ENCODE measurements at places on chromosomes 5 and 9. TPM values are rescaled to one million over a fixed set of nuclear protein-coding genes. Genes with fewer than 3 reads are reported as not detected.

GRCh38 chr9:134384811-134385479, 58.7 kb downstream of the RXRA start:
- H3K4me3 ChIP-seq, result no peak overlapping the region
- no peaks in the 10 kb centered on the region for H3K36me3 ChIP-seq
- H3K4me1 ChIP-seq, result peaks cover 3% of the 10 kb centered on the region
- H3K27ac ChIP-seq, result no peak overlapping the region

PCDHGB6 gene
- 2.6 TPM for total RNA-seq

DNA sequence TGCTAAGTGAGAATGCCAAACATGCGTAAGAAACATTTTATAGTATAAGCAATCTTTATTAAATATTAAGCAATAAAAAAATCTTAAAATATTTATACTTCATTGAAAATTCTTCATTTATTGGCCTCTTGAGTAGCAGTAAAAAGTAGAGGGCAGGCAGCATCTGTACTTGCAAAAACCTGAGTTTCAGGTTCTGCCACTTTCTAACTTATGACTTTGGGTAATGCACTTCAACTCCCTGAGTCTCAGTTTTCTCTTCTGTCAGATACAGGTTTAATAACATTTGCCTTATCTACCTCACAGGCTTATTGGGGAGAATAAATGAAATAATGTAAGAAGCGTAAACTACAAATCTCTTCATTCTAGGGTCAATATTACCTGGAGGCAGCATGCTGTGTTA, 19.8 kb upstream of the MCTP1 start:
- DNase-seq, result no peak
- H3K4me1 ChIP-seq, result 0 out of 2 replicates have a peak, but pooled peaks cover 2% of the 10 kb centered on the region
- no peak overlapping the region for H3K4me3 ChIP-seq
- H3K36me3 ChIP-seq, result no peaks in the 10 kb centered on the region
- H3K27me3 ChIP-seq, result no peaks in the 10 kb centered on the region
- no peak overlapping the region for H3K27ac ChIP-seq

LCN1 gene
- total RNA-seq, result not detected

DNA sequence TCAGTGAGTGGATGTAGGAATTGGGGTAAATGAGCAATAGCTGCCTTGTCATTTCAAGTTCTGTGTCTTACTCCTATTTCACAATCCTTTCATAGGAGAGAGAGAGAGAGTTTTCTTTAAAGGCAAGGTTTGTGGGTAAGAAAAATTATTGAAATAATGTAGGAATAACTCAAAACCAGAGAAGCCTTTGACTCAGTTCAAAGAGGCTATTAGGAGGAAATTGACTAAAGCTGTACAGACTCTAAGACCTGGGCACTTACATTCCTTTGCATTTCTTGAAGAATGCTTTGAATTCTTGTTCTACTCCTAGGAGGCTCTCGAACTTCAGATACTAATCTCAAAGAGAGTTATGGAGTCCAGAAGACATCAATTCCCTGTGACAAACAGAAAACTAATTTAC, 257.1 kb downstream of the FBXL7 start:
- no peaks in the 10 kb centered on the region for H3K36me3 ChIP-seq
- no peaks in the 10 kb centered on the region for H3K4me1 ChIP-seq
- H3K27ac ChIP-seq, result no peak overlapping the region
- DNase-seq, result no peak
- H3K27me3 ChIP-seq, result no peaks in the 10 kb centered on the region
- no peak overlapping the region for H3K4me3 ChIP-seq

OSMR gene
- 0.03 TPM for total RNA-seq

DNA sequence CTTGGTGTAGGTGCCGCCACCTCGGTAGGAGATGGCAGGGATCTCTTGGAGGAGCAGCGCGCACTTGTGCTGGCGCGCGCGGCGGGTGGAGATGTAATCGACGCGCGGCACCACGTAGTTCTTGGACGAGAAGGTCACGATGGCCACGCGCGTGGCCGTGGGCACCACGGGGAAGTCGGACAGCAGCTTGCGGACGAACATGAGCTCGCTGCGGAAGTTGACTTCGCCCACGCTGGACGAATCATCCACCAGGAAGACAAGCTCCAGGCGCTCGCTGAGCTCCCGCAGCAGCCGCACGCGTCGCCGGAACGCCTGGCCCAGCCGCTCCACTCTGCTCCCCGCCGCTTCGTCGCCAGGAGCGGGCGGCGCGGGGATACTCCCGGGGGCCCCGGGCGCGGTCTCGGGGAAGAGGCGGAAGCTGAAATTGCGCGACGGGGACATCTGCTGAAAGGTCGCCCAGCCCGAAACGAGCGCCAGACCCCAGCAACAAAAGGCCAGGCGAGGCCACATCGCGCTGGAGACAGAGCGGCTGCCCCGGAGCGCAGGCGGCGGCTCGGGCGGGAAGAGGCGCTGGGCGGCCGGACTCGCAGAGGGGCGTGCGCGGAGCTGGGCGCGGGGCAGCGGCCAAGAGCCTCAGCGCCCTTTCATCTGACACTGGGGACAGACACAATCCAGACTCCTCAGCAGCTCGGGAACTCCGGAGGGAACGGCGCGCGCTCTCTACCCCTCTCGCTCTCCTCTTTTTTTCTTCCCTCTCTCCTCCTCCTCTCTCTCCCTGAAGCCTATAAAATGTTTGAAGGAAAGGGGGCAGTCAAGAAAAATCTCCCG, at the start of gene SVEP1:
Gene SVEP1, minus strand, starts transcription at position 708 of the 828 bp plus-strand sequence. Its CDS starts 198 bp downstream, at position 510.
- no peaks in the 10 kb centered on the region for H3K27me3 ChIP-seq
- H3K4me3 ChIP-seq, result peak within 1 kb of the TSS; percentile 57
- peak; percentile 49 for DNase-seq
- H3K36me3 ChIP-seq, result no peaks in the 10 kb centered on the region
- H3K4me1 ChIP-seq, result no peaks in the 10 kb centered on the region
- peak within 1 kb of the TSS; percentile 2 for H3K27ac ChIP-seq

- no peak overlapping the region for H3K27ac ChIP-seq
- H3K4me1 ChIP-seq, result peaks cover 10% of the 10 kb centered on the region
- no peaks in the 10 kb centered on the region for H3K27me3 ChIP-seq
Observed at GRCh38 chr5:142769251-142769792, 855 bp upstream of the ARHGAP26 start.

- no peaks in the 10 kb centered on the region for H3K36me3 ChIP-seq
- H3K27ac ChIP-seq, result no peak overlapping the region
- H3K4me1 ChIP-seq, result peaks cover 24% of the 10 kb centered on the region
- no peak overlapping the region for H3K4me3 ChIP-seq
- H3K27me3 ChIP-seq, result no peaks in the 10 kb centered on the region
Observed at GRCh38 chr9:4259489-4259888, 40.4 kb downstream of the GLIS3 start.

GRCh38 chr5:102856389-102856777, 101.3 kb downstream of the PAM start:
- no peak overlapping the region for H3K4me3 ChIP-seq
- no peaks in the 10 kb centered on the region for H3K4me1 ChIP-seq
- H3K27me3 ChIP-seq, result no peaks in the 10 kb centered on the region
- DNase-seq, result no peak
- no peak overlapping the region for H3K27ac ChIP-seq

FAT2 gene
- 0.04 TPM for total RNA-seq

RETREG1 gene
- 0.16 TPM for total RNA-seq

- H3K27me3 ChIP-seq, result no peaks in the 10 kb centered on the region
- no peak overlapping the region for H3K27ac ChIP-seq
- no peak overlapping the region for H3K4me3 ChIP-seq
- DNase-seq, result no peak
- no peaks in the 10 kb centered on the region for H3K36me3 ChIP-seq
- H3K4me1 ChIP-seq, result peaks cover 20% of the 10 kb centered on the region
Observed at GRCh38 chr5:125377141-125377540, 630.7 kb upstream of the ZNF608 start.

- H3K27ac ChIP-seq, result peak overlapping the region; percentile 94
- H3K27me3 ChIP-seq, result no peaks in the 10 kb centered on the region
- H3K4me3 ChIP-seq, result no peak overlapping the region
- H3K4me1 ChIP-seq, result peaks cover 41% of the 10 kb centered on the region
- peaks cover 25% of the 10 kb centered on the region for H3K36me3 ChIP-seq
Observed at GRCh38 chr9:130235558-130236435, 29.8 kb upstream of the HMCN2 start.

FOXD4L3 gene
- 0.86 TPM for total RNA-seq

GRCh38 chr5:74595143-74595925, 45.2 kb downstream of the ENC1 start:
- H3K4me1 ChIP-seq, result peaks cover 10% of the 10 kb centered on the region
- no peak for DNase-seq
- no peaks in the 10 kb centered on the region for H3K27me3 ChIP-seq
- H3K27ac ChIP-seq, result no peak overlapping the region
- no peaks in the 10 kb centered on the region for H3K36me3 ChIP-seq

DNA sequence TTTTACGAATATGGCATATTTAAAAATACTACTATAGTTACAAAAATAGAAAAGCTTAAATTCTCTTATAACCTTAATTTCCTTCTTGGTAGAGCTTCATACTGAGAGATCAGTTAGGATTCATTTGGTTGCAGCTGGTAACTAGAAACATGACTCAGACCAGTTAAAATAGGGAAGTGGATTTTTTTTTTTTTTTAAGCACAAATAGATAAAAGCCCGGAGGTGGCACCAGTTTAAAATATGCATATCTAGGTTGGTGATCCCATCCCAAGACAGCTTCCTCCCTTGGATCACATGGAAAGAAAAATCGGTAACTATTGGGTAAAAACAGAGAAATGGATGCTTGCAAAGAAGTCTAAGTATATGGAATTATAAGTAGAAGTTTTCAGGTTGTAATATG, 1634.3 kb downstream of the MAT2B start:
- no peak overlapping the region for H3K27ac ChIP-seq
- no peaks in the 10 kb centered on the region for H3K4me1 ChIP-seq
- no peak for DNase-seq
- no peak overlapping the region for H3K4me3 ChIP-seq
- H3K27me3 ChIP-seq, result no peaks in the 10 kb centered on the region

DNA sequence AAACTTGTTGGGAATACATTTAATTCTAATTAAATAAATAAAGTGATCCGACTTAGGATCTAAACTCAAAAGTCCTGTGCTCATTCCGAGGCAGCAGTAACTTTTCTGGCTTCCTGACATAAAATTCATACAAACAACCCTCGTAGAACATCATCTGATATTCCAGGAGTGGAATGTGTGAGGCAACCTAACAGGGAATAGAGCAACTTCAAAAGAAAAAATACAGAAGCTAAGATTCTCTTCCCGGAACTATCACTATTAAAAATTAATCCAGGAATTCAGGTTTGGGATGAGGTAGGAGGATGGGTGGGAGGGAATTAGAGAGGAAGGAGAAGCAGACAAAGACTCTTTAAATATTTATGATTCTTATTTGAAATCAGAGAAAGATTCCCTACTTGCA, 32.9 kb upstream of the TRIO start:
- no peak for DNase-seq
- H3K36me3 ChIP-seq, result no peaks in the 10 kb centered on the region
- H3K4me1 ChIP-seq, result peaks cover 8% of the 10 kb centered on the region
- no peaks in the 10 kb centered on the region for H3K27me3 ChIP-seq
- H3K4me3 ChIP-seq, result no peak overlapping the region

GRCh38 chr9:5735072-5735471, 97.8 kb downstream of the ERMP1 start:
- no peak for DNase-seq
- H3K27ac ChIP-seq, result no peak overlapping the region
- no peaks in the 10 kb centered on the region for H3K27me3 ChIP-seq

GRCh38 chr5:173764332-173765028, 123.7 kb upstream of the CPEB4 start:
- peak overlapping the region; percentile 41 for H3K4me3 ChIP-seq
- H3K36me3 ChIP-seq, result no peaks in the 10 kb centered on the region
- no peaks in the 10 kb centered on the region for H3K27me3 ChIP-seq
- H3K27ac ChIP-seq, result peak overlapping the region; percentile 90

GRCh38 chr9:70477907-70478480, 63.5 kb upstream of the KLF9 start:
- DNase-seq, result no peak
- H3K36me3 ChIP-seq, result no peaks in the 10 kb centered on the region
- no peak overlapping the region for H3K4me3 ChIP-seq
- no peak overlapping the region for H3K27ac ChIP-seq
- no peaks in the 10 kb centered on the region for H3K27me3 ChIP-seq

DNA sequence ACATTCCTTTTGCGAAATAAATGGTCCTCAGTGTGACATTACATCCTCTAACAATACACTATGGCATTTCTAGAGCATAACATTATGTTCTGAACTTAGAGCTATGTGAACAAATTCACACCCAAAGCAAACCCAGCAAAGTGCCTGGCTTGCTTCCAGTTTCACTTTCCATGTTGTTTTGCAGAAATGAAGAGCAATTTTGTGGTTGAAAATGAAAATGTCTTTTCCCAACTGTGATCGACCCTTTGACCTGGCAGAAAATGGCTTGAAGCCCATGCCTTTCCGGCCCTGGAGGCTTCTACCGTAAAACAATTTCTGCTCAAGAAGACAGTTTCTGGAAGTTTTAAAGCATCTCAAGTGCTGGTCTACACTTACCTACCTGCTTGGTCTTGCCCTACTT, 344.7 kb upstream of the RGMB start:
- H3K4me1 ChIP-seq, result 0 out of 2 replicates have a peak, but pooled peaks cover 3% of the 10 kb centered on the region
- no peak overlapping the region for H3K27ac ChIP-seq
- H3K4me3 ChIP-seq, result no peak overlapping the region
- no peaks in the 10 kb centered on the region for H3K27me3 ChIP-seq
- no peaks in the 10 kb centered on the region for H3K36me3 ChIP-seq

All from SJCRH30 (cell line).